Activated effector memory CD4-positive, alpha-beta T cell treated with anti-CD3 and anti-CD28 coated beads, Interleukin-2, amount 50 U/mL, for 16 hours (primary cell): ENCODE measurements at places on chromosomes 12 and 14.

DNA sequence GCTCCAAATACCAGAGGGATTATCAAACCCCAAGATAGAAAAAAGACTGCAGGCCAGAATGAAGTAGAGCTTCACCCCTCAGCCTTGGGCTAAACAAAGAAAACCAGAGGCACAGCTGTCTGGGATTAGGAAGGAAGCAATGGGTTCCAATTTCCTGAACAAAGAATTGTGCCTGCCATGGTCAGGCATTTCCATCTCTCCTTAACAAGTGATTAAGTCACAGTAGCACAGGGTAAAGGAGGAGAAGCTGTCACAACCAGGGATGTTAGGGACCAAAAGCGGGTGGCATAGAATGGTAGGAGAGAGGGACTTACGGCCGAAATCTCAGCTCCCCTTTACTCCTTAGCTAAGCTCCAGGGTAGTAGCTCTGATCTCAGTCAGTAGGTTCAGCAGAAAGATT lies 33.9 kb downstream of the SPTLC2 start:
- DNase-seq: no peak

- DNase-seq: no peak
Measured at GRCh38 chr14:26175658-26176057, 422.2 kb downstream of the NOVA1 start.

DNA sequence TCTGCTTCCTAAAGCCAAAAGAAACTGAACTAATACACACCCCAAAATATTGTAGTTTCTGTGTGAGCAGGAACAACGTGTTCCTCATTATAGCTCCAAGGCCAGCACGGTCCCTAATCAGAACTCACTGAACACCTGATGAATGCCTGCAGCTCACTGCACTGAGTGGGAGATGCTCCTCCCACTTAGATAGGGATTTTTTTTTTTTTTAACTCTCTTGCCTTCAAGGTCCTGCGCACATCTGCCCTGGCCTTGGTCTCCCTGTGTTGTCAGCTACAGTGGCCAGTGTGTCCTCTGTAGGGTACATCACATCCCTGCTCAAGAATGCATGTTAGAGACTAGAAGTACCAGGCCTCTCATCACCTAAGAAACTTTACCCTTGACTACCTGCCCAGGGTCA lies 44.3 kb upstream of the TMPO start:
- no peak for DNase-seq

GRCh38 chr12:82862069-82862841 lies 175.5 kb downstream of the TMTC2 start:
- no peak for DNase-seq

DNA sequence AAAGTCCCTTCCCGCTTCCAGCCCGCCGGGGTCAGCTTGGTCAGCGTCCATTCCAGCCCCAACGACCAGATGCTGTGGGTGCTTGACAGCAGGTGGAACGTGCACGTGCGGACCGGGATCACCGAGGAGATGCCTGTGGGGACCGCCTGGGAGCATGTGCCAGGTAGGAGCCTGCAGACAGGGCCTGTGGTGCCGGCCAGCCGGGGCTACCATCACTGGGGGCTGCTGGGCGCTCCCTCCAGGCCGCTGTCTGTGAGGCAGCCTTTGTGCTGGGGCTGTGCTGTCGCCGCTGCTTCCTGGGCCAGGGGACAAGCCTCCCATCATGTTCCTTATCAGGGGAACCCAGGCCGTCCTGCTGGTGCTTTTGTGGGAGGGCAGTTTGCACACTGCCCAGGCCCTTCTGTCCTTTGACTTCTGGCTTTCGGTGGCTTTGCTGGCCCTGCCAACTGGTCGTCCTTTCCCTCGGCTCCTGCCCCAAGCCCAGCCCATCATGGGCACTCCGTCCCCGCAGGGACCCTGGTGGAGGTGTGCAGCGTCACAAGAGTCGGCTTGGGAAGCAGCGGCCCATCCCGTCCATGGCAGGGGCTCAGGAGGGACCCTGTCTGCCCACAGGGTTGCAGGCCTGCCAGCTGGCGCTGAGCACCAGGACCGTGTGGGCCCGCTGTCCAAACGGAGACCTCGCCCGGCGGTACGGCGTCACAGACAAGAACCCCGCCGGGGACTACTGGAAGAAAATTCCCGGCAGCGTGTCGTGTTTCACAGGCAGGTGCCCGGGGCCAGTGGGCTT lies 12.4 kb downstream of the ANKRD9 start:
- DNase-seq: no peak

GRCh38 chr14:42192738-42193653 lies 586.3 kb downstream of the LRFN5 start:
- DNase-seq: no peak

GRCh38 chr14:29740491-29740890 lies 187.2 kb downstream of the PRKD1 start:
- DNase-seq: no peak

DNA sequence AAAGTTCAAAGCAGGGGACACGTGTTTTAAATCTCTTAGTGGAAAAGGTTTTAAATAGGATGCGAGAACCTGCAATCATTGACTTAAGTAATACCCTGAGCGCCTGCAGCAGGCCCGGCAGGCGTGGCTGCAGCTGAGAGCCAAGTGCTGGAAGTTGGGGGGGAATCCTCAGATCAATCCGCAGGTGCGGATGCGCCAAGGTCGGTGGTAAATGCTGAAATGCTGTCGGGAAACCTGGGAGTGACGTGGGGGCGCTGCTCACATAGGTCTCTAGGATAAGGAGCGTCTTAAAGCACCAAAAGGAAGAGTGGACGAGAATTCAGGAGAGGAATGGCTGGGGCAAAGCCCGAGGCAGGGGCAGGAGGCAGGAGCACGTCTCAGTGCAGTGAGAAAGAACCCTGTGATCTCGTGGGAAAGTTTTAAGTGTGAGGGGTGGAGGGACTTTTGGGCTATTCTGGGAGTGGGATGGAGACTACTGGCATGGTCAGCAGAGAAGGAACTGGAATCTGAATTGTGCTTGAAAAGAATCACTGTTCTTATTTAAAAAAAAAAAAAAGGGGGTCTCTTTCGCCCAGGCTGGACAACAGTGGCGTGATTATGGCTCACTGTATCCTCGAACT lies 883 bp upstream of the CDCA4 start:
- DNase-seq: peak; percentile 75

DNA sequence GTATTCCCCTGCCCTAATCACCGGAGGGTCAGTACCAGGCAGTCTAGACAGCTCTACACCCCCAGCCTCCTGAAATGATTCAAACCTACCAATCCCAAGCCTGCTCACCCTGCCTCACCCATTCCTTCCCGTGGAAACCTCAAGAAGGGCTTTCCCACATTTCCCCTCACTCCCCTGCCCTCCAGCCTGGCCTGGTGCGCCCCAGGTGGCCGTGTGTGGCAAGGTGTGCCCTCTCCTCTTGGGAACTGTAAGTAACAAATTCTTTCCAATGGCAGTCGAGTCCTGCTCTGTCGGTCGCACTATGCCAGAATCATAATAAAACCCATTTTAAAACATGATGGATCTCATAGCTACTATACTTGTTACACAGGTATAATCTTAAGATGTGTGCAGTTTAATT lies 13.9 kb upstream of the DEGS2 start:
- DNase-seq: no peak

- no peak for DNase-seq
Measured at GRCh38 chr12:93682846-93683261, 5.7 kb downstream of the CRADD start.

GRCh38 chr12:115824936-115825602 lies 452.4 kb downstream of the MED13L start:
- no peak for DNase-seq

DNA sequence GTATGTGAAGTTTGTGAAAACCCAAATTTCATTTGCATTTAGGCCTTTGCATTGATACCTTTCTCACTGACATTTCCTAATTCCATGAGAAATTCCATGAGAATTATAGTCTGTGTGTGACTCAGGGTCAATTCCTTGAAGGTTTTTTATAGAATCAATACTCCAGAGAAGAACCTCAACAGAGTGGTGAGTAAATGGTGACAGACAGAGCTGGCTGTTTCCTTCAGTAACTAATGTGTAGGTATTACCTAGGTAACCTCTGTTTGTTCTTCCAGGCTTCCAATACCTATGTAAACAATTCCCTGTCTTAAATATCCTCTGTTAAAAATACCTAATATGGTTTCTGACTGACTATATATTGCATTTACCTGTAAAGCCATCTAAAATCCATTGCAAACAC lies 117.0 kb downstream of the TTC8 start:
- no peak for DNase-seq

- DNase-seq: no peak
Measured at GRCh38 chr12:48175613-48176416, 7.6 kb upstream of the CCDC184 start.

DNA sequence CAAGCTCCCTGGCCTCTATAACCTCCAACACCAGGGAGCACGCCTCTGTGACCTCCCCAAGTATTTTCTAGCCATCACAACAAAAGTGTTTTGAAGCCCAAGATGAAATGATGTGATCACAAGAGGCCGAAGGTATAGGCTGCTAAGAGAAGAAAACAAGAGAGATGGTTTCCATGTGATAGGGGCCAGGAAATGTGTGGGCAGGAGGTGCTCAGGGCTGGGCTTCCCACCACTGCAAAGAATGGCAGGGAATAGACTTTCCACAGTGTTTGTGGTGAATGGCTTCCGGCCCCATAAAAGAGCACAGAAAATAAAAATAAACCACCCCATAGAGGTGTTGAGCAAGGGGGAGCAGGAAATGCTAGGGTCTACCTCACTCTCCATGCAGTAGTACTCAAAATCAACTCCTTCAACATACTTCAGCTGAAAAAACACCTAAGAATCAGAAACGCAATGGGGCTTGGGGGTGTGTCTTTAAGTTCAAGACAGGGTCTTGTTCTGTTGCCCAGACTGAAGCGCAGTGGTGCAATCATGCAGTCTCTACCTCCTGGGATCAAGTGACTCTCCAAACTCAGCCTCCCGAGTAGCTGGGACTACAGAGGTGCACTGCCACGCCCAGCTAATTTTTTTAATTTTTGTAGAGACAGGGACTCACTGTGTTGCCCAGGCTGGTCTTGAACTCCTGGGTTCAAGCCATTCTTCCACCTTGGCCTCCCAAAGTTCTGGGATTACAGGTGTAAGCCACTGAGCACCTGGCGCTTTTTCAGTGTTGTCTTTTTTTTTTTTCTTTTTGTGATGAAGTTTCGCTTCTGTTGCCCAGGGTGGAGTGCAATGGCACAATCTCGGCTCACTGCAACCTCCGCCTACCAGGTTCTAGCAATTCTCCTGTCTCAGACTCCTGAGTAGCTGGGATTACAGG lies 27.1 kb downstream of the DAD1 start:
- DNase-seq: peak; percentile 89

DNA sequence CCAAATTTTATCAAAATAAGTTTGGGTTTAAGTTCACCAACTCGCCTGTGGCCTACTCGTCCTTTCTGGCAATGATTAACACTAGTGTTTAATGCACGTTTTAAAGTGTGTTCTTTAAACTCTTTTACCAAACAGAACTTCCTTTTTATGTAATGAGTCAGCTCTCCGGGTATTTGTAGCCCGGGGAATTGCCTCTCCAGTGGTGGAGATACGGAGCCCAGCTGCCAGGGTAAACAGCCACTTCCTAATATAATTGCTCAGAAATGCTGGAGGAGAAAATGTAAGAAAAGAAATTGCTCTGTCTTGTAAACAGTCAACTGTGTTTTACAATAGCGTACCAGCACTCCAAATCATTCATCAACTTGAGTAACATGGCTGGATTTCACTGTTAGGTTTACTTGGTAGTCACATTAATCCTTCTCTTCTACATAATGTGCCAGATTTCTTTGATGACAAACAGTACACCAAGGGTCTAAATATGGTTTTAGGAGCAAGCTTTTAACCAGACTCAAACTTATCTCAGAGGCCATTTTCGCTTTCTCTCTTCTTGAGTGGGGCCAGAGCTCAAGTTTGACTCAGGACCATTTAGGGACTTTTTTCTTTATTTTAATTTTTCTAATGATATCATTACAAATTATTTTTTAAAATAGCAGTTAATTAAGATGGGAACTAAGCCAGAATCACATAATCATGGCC lies 101.2 kb upstream of the SLC38A2 start:
- no peak for DNase-seq
